ENCODE measurements at places on chromosomes 7 and 10.

DNA sequence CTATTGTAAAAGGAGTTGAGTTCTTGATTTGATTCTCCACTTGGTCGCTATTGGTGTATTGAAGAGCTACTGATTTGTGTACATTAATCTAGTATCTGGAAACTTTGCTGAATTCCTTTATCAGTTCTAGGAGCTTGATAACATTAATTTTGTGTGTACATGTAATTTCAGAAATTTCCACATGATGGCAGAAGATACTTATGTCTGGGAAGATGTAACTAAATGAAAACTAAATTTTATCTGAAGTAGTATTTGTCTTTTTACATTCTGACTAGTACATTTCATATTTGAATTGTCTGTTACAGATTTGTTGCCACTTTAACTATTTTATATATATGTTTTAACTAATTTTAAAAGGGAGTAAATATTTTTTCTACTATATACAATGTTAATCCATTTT is 27.6 kb downstream of the SDHAF3 start:
- no peak for DNase-seq

DNA sequence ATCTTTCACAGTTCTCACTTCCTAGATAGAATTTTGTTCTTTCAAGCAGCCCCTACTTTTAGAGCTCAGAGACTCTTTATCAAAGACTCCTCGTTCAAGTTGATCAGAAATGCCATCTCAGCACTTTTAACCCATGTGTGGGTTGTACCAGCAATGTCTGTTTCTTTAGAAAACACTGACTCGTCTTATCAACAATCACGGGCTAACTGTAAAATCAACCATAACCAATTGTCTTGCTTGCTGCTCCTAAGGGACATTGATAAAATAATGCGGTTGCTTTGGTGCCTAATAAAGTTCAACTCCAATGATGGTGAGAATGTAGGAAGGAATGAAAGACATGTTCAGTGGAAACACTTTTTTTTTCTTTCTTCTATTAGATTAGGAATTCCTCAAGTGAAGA is 12.9 kb upstream of the CDK6 start:
- no peak for DNase-seq

- no peak for DNase-seq
Measured at GRCh38 chr7:29442146-29442545, 121.5 kb upstream of the PRR15 start.

DNA sequence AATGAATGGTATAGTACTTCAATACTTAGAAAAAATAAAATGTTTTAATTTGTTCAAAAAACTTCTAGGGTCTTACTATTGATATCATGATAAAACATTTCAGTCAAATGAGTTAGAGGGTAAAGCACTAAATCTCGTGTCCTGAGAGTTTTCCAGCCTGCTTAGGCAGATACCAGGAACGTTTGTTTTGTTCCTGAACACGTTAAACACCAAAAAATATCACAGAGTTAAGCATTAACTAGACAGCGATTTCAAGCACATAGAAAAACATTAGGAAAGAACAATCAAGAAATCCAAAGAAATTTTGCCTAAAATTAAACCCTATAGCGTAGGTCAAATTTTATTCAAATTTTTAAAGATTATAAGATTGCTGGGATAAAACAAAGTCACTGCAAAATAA is 204.6 kb upstream of the AGR3 start:
- DNase-seq = no peak

- DNase-seq = no peak
Measured at GRCh38 chr7:139351027-139351426, 8.7 kb upstream of the LUC7L2 start.

Measured in liver (tissue), 10 donors.